ENCODE measurements at places on chromosomes 6 and 20.

GRCh38 chr6:140641412-140641811 lies 1267.0 kb upstream of the CITED2 start:
- DNase-seq, result no peak

GRCh38 chr6:52908526-52908925 lies 972 bp downstream of the GSTA3 start:
- no peak for DNase-seq

- DNase-seq, result no peak
Observed at GRCh38 chr6:26232940-26233648, 131.9 kb upstream of the BTN3A2 start.

- DNase-seq, result no peak
Observed at GRCh38 chr6:2229039-2229438, 16.4 kb downstream of the GMDS start.

- no peak for DNase-seq
Observed at GRCh38 chr6:33000055-33000454, 9.3 kb downstream of the HLA-DOA start.

- DNase-seq, result no peak
Observed at GRCh38 chr6:128067446-128068118, 166.7 kb upstream of the THEMIS start.

DNA sequence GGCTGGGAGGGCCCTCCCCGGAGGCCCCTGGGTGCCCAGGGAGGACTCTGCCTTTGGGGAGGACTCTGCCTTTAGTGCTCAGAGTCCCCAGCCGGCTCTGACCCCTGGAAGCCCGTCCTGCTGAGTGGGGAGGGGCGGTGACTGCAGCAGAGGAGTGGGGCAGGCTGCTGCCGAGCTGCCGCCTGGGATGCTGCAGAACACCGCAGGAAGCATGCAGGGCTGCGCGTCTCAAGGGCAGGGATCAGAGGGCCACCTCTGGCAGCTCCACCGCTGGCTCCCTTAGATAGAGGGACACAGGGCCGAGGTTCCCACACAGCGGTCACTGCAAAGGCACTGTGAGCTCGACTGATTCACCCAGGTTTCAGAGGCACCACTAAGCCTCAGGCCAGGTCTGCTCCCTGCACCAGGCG lies 82.2 kb upstream of the GATA5 start:
- DNase-seq, result no peak

DNA sequence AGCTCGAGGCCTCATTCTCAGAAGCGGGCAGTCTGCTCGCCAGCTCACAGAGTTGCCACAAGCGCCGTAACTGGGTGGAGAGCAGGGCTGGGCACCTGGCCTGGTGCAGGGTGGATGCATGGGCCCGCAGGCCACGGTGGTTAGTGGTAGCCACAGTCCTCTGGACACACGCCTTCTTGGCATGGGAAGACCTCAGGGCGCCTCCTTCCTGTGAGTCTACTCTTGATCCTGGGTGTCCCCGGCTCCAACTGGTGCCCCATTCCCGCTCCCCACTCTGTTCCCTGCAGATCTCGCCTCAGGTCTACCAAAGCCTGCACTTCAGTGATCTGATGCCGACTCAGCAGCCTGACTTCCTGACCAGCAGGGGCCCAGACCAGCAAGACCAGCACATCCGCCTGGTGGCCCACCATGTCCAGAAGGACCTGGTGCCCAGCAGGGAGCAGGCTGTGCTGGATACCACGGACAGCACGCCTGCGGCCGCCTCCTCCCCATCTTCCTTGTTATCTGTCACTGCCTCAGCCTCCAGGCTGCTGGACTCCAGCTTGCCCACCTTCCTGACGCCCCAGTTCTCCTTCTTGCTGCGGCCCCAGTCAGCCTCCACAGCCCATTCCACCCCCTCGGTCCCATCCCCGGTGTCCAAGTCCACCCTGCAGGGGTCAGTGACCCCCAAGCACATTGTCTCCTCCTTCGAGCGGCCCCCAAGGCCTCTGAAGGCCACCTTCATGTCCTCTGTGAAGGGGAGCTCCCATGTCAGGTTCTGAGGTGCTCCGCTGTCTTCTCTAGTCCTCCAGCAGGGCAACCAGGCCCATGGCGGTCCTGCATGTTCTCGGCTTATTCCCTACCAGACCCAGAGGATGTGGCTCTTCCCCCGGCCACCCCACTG lies 43.1 kb downstream of the SUN5 start:
- no peak for DNase-seq

GRCh38 chr6:151065027-151065815 lies 174.5 kb upstream of the AKAP12 start:
- DNase-seq, result no peak

Data from head of caudate nucleus (tissue), 42 donors.